ENCODE measurements at places on chromosomes 7 and 10.

DNA sequence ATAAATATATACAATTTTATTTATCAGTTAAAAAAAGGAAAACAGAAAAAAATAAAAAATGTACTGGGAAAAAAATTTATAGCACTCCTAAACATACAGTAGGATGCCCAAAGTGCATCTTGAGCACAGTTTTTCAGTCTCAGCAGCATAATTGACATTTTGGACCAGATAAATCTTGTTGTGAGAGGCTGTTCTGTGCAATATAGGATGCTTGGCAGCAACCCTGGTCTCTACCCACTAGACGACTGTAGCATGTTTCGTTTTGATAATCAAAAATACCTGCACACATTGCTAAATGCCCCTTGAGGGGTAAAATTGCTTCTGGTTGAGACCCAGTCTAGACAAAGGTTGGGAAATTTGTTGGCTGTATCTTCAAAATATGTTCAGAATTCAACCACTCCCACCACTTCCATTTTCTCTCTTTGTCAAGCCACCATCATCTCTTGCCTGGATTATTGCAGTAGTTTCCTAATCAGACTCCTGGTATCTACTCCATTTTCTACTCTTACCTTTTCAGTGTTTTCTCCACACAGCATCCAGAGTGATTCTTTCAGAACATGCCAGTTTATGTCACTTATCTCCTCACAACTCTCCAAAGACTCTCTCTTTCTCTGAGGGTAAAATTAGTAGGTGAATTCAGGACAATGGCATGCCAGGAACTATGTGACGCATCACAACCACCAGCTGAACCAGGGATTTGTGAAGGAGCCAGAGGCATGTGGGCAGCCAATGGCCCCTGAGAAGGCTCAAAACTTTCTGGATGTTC, 91.4 kb downstream of the GPR85 start:
- no peak for DNase-seq

DNA sequence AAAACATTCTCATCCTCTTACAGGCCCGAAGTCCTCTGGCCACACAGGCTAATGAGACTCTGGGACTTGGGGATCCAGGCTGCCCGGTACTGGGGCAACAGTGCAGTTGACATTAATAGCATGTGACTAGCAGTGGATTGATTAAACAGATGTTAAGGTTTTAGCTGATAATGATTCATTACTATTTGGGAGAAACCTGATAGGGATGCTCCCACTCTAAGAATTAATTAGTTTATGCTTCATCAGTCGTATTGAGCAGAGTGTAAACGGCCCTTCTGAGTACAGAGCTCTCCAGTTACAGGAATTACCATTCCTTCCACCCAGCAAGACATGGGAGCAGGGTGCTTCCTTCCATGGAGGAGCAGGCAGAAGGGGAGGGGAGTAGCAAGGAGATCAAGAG, 82.7 kb downstream of the RPS24 start:
- DNase-seq, result no peak

- no peak for DNase-seq
These were observed 154.3 kb upstream of the SEMA3D start for GRCh38 chr7:85341121-85341520.

DNA sequence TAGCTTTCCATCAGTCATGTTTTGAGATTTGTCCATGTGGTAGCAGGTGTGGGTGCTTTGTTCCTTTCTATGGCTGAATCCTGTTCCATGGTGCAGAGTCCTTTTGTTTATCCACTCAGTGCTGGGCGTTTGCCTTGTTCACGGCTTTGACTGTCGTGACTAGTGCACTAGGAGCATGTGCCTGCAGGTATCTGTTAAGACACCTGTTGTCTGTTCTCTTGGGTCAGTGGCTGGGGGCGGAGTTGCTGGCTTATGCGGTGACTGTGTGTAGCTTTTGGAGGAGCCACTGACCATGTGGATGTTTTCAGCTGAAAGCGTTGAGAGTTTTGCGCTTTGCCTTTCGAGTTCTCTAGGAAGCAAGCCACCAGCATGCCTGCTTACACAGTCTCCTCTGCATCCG, 573.1 kb upstream of the FOXK1 start:
- DNase-seq, result no peak

- no peak for DNase-seq
These were observed 367.6 kb downstream of the DNAJB6 start for GRCh38 chr7:157704365-157704764.

GRCh38 chr10:34966451-34966850, 123.7 kb downstream of the CUL2 start:
- DNase-seq, result no peak

DNA sequence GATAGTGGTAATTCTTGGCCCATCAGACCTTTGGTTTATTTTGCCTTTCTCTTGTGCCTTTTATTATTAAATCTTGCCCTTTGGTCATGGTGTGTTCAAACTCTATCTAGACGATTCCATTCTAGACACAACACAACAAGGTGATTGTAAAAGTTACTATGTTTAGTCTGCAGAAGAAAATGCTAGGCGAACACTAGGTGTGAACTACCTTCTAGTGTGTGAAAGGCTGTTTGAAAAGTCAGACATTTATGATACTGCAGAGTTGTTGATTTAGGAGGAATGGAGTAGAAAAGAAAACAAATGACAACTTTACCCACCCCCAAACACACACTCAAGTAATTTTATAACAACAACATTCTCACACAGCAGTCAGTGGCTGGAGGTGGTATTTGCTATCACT, 103.4 kb downstream of the PLXDC2 start:
- no peak for DNase-seq

DNA sequence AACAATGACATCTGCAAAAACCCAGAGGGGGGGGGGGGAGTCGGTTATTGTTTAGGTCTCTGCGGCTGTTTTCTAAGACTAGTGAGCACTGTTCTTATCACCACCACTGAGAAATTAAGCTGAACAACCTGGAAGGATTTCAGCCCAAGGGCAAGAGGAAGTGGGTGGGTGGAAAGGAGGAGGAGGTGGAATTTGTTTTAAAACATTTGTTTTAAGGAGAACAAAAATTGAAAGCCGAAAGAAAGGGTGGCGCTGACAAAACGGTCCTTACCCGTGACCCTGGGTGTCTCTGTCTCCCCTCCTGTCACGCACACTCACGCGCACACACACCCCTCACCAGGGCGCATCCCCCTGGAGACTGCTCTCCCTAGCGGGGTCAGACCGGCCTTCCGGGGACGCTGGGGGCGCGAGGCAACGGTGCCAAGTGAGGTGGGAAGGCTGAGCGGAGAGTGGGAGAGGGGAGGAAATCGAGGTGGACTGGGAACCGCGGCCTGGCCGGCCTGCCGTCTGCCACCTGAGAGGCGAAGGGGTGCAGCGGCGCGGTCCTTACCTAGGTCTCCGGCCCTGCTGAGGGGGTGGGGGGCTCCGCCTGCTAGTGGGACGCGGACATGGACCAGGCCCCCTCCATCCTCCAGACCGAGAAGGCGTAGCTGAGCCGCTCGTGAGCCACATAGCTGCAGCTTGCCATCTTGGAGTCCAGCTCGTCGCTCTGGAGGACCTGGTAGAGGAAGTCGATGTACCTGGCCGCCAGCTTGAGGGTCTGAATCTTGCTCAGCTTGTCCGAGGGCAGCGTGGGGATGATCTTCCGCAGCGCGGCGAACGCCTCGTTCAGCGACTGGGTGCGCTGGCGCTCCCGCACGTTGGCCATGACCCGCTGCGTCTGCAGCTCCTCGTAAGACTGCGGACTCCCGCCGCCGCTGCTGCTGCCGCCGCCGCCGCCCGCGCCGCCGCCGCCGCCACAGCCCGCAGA, 1.0 kb downstream of the TWIST1 start:
- peak; percentile 48 for DNase-seq

DNA sequence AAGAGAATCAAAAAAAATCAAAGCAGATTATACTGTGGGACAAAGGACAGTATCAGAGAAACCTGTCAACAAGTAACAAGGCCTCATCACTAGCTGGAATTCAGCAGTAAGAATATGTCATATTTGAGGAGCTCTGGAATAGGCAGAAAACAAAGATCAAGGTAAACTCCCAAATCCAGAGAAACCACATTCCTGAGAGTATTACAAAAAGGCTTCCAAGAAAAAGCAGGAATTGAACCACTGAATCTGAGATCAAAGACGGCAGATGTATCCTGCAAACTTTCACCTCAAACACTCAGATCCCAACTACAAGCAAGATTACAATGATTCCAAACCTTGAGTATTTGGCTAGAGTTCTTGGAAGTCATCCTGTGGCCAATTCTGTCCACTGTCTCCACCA, 16.3 kb downstream of the TPK1 start:
- DNase-seq, result no peak

- no peak for DNase-seq
These were observed 130.5 kb upstream of the UNC5B start for GRCh38 chr10:71081912-71082311.

DNA sequence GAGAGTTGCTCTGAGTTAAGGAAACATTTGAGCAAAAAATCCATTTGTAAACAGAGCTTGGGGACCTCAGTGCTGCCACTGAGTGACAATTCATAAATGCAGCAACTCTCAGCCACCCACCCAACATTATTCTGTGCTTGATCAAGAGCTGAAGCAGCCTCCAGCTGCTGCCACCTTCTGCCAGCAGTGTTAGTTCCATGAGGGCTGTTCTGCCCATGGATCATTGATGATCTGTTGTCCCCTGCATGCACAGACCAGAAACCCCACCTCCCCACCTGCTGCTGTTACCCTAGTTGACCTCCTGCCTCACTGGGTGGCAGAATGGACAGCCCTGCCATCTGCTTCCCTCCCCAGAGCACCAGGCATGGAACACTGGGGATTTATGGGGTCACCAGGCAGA, 305.4 kb downstream of the KCNMA1 start:
- DNase-seq, result peak; percentile 40

- no peak for DNase-seq
These were observed 31.8 kb downstream of the GET4 start for GRCh38 chr7:908159-908581.

- peak; percentile 87 for DNase-seq
These were observed 294.3 kb upstream of the PFKP start for GRCh38 chr10:2772816-2773631.

- no peak for DNase-seq
These were observed 109.2 kb downstream of the PDGFA start for GRCh38 chr7:410395-410910.

GRCh38 chr7:111025006-111025405, 65.9 kb upstream of the LRRN3 start:
- DNase-seq, result no peak

- DNase-seq, result no peak
These were observed 628.8 kb downstream of the SUGCT start for GRCh38 chr7:40763319-40764287.

DNA sequence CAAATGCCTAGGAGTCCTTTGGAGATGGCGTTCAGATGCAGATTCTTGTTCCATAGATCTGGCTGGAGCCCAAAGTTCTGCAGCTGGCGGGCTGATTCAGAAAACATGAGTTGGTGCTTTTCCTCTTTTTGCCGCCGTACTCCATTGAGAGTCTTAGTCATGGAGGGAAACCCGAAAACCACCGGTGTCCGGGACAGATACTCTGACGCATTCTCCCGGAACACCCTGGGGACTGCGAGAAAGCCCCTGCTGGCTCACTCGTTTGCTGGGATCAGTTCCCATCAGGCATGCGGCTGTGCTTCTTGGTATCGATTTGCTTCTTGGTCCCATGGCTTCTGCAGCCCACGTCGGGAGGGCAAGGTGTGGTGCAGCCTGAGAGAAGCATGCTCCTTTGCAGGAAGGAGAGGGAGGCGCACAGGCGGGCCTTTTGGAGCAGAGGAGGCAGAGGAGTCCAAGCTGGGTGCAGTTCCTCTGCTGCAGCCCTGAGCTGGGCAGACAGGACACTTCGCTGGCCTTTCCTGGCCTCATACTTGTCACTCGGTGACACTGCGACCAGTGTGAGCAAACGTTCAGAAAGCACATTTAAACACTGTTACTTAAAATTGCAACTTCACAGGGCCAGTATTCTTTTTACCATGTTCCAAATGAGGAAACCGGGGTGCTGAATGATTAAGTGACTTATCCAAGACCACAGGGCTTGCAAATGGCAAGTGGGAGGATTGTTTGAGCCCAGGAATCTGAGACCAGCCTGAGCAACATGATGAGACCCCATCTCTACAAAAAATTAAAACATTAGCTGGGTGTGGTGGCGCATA, 30.6 kb upstream of the PFKFB3 start:
- no peak for DNase-seq

- DNase-seq, result no peak
These were observed 29.4 kb upstream of the ANAPC16 start for GRCh38 chr10:72186258-72186981.

DNA sequence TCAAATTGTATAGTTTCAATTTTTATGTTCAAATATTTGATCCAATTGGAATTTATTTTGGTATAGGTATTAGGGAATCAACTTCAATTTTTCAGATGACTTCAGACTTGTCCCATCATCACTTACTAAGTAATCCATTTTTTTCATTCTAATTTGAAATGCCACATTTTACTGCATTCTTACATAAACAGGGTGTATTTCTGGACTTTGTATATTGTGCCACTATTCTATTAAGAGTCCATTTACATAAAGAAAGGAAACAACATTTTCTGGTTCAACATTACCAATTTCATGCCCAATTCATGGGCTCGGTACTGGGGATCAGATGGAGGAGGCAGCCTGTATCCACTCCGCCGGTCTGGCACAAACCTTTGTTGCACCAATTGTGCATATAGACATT, 15.8 kb downstream of the ECD start:
- no peak for DNase-seq

DNA sequence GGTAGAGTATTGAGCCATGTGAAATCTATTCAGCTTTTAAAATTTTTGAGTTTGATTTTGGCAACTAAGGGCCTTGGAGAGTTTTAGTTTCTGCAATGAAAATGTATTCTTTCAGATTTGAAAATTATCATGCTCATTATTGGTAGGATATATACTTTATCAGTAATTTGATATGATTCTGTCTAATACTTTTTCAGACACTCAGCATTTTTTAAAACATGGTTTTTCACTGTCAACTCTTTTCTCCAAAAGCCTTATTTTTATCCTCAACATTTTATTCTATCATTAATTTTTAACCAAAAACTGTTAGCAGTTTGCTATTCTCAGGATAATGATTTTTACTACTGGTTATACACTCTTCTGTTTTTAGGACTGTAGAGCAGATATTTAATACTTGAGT, 4.8 kb downstream of the ANKIB1 start:
- DNase-seq, result no peak

GRCh38 chr10:111076682-111077478, at the start of gene ADRA2A:
Gene ADRA2A, plus strand, starts transcription at chr10:111077029. Its CDS starts 968 bp downstream, at chr10:111077997.
- no peak for DNase-seq

GRCh38 chr10:79420974-79421688, 24.3 kb downstream of the ZCCHC24 start:
- DNase-seq, result no peak

GRCh38 chr10:71582019-71582418, 137.6 kb downstream of the C10orf105 start:
- DNase-seq, result no peak

GRCh38 chr7:5494683-5495561, 71.3 kb upstream of the TNRC18 start:
- peak; percentile 65 for DNase-seq

- no peak for DNase-seq
These were observed 6.6 kb upstream of the ZNF786 start for GRCh38 chr7:149097088-149097487.

DNA sequence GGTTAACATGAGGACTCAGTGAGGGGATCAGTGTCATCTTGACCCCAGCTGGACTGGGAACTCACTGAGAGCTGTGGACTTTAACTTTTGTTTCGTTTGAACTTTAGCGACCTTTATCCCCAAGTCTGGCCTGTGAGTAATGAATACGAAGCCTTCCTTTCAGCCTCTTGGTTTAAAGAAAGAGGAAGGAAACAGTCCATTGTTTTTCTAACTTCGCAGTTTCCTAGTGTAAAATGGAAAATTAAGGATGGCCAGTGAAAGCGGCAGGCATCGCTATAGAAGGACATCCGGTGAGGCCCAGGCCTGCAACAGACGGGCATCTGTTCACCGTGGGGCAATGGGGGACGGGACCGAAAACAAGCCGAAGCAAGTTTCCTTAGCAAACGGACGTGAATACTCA, 44.1 kb upstream of the ADO start:
- no peak for DNase-seq
